Stimulated activated CD4-positive, alpha-beta T cell treated with anti-CD3 and anti-CD28 coated beads, TNF-alpha, amount 100 ng/mL, for 1 hour (primary cell): ENCODE measurements at places on chromosomes 16 and 17.

GRCh38 chr17:68686108-68686988, 85.2 kb upstream of the FAM20A start:
- DNase-seq = no peak

GRCh38 chr17:1605681-1606351, 22.8 kb downstream of the SLC43A2 start:
- DNase-seq = no peak

- DNase-seq = no peak
These were observed 82.8 kb upstream of the GSE1 start for GRCh38 chr16:85530370-85530739.

- no peak for DNase-seq
These were observed at the start of gene CCL22 for GRCh38 chr16:57358527-57359095. TSS of gene CCL22 (plus strand) at chr16:57358783. CDS start at chr16:57358817, 34 bp downstream.
